CD4-positive, alpha-beta T cell treated with Interferon gamma for 1 hour (primary cell): ENCODE measurements at places on chromosomes 1 and 21.

GRCh38 chr21:16468184-16468583 lies 738.4 kb downstream of the USP25 start:
- no peak for DNase-seq

DNA sequence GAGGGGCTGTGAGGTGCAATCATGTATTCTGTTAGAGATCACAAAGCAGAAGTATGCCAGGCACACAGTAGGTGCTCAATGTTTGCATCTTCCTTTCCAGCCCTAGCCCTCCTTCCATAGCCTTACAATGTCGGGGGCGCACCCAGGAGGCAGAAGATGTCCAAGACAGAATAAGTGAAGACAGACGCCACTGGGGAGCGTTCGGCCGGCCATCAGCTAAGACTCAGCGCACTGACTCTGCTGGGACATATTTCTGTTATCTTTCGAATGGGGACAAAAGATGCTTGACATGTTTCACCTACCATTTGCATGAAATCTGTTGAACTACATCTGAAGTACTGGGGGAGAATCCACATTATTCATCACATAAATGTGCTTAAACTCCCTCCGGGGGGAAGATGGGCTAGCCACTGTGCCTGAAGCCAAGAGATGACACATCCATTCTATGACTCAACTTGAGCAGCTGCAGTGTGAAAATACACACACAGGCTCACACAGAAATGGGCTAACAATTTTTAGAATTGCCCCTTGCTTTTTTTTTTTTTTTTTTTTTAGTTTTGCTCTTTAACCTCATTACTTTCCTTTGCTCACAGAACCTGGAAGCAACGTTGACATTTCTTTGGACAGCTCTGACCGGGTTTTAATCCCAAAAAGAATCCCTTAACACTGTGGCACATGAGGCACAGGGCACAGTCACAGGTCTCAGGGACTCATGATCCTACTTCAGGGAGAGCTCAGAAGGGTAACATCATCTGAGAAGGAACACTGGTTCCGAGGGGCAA lies 7.9 kb downstream of the TIAM1 start:
- DNase-seq = no peak

DNA sequence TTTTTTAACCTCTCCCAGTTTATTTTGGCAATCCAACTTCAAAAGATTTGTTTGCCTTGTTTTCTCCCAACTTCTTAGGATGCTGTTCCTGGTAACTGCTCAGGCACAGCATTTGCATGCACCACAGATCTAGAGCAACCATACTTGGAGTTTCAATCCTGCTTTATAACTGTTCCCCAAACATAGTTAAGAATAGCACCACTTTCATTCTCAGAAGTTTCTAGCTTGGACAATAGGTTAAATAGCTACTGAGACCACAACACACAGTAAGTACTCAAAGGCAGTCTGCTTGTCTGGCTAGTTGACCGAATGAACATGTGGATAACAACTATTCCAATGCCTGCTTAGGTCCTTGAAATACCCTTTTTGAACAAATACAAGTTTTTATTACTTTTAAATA lies 76.8 kb downstream of the FOXJ3 start:
- DNase-seq = no peak

DNA sequence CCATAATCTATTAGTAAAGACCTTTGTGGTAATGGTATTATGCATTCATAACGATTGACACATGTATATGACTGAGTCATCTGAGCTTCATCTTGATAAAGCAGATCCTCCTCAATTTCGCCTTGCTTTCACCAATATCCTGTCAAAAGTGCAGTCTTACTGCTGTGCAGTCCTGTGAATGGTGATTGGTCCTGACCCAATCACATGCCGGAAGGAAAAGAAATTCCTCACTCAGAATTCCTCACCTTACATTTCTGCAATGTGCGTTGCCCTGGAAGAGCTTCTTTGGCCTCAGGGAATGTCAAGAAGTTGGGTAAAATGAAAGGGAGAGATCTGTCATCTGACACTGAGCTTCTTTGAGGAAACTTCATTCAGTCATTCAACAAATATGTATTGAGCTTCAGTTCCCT lies 121.0 kb upstream of the TSPAN2 start:
- DNase-seq = no peak

GRCh38 chr1:228101614-228101993 lies 1.5 kb downstream of the C1orf35 start:
- no peak for DNase-seq

DNA sequence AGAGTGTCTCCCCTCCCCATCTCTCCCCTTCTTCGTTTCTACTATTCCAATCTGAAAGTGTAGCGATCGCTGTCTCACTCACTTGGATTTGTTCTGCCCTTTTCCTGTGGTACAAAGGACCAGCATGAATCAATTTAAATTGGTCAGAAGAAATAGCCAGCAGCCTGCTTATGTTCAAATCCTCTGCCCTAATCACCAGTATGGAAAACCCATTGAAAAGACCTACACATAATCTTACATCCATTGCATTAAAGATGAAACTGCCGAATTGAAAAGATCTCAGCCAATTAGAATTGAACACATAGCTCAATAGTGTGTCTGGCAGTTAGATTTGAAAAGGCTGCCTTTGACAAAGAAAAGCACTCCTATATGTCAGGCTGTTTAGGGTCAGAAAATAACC lies 122.6 kb downstream of the TNNI3K start:
- no peak for DNase-seq

DNA sequence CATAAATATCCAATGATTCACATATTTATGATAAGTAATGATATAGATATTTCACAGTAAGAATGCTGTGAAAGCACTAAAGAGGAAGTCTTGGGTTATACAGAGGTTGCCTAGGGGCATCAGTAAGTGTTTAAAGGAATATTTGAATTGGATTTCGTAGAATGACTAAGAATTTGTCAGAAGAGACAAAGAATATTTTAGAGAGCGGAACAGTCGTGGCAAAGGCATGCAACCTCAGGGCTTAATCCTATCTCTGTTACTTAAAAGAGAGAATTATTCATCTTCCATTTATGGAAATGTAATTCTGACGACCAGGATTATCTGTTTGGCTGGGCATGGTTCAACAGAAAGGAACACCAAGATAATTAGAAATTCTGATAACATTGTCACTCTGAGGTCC lies 171.9 kb upstream of the NR5A2 start:
- no peak for DNase-seq

DNA sequence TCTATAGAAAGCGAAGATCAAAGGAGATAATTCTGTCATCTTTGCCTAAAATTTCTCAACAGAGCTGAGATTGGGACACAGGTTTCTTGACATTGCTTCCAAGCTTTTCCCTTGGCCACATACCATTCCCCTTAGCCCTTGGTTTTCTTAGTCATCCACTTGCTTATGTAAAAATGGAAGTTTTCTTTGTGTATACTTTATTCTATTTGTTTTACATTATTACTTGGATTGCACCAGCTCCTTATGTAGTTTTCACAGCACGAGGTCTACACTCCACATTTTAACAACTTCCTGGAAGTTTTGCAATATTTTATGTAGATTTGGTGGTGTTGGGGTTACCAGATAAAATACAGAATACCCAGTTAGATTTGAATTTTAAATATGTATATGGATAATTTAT lies 129.8 kb downstream of the PLA2G4A start:
- no peak for DNase-seq

GRCh38 chr1:109109906-109110305 lies 4.0 kb upstream of the ELAPOR1 start:
- no peak for DNase-seq

DNA sequence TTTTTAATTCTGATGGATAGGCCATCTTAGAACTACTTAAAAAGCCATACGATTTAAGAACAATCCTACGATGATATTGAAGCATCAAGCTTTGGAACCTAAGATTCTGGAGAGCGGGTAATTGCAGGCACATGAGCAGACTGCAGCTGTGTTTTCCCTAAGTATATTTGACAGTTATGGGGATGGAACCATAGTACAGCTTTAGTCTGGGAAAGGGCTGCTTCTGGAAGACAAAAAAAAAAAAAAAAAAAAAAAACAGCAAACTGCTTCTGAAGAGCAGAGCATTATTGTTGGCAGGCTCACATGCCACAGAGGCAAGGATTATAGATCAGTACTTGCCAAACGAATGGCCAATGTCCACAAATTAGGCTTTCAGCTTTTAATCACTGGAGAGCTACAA lies 1618.7 kb downstream of the AMY1C start:
- no peak for DNase-seq

DNA sequence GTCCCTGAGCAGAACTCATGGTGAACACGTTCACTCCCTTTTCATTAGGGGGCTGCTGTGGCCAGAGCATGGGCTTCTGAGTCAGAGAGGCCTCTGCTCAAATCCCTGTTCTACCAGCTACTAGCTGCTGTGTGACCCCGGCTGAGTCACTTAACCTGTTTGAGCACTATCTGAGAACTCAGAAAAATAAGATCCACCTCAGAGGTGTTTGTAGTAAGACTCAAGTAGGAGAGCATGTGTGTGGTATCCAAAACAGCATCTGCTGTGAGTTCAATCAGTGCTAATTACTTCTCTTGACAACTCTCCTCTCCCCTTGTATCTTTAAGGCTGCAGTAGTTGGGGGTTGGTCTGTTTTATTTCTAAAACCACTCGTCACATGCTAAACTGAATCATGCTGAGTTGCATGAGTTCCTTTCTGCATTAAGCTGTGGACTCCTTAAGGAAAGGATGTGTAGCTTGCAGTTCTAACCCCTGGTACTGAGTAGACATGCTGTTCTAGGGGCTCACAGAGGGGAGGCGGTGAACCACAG lies 39.7 kb upstream of the JUN start:
- DNase-seq = no peak

- no peak for DNase-seq
Measured at GRCh38 chr1:228862542-228863505, 127.5 kb downstream of the RHOU start.

GRCh38 chr1:167938080-167938636 lies 1.3 kb upstream of the MPC2 start:
- DNase-seq = no peak

DNA sequence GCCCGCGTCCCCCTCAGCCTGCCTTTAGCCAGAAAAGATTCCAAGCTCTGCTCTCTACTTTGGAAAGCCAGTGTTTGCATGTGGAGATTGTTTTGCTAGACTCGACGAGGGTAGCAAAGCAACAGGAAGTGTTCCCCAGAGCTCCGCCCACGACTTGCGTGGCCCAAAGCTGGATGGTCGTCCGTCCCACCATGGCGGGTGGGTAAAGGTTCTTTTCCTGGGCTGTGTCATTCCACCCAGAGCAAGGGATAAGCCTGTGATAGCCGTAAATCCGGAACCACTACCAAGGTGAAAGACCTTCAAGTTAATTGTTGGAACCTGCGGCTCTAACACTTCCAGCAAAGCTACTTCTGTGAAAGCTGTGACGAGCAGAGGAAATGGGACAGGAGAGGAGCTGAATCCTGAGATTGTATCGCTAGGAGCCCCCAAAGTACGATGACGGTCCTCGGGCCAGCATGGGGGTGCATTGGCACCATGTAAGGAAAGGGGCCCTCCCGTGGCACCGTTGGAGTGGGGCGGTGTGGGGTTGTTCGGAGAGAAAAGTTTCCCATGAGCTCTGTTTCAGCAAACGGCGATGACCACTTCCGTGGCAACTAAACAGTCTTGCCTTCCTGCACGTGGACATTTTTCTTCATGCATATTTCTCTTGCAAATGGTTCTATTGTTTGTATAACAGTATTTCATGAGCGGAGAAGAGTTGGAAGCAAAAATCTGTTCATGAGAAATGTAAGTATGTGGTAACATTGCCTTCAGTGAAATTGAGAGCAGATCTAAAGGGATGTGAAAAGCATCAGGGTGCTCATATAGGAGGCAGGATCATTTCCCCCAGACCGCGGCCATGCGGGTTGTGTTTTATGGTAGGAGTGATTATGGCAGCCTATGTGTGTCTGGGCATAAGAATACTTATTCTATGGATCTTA lies 8.4 kb downstream of the MX2 start:
- DNase-seq = peak; percentile 46

DNA sequence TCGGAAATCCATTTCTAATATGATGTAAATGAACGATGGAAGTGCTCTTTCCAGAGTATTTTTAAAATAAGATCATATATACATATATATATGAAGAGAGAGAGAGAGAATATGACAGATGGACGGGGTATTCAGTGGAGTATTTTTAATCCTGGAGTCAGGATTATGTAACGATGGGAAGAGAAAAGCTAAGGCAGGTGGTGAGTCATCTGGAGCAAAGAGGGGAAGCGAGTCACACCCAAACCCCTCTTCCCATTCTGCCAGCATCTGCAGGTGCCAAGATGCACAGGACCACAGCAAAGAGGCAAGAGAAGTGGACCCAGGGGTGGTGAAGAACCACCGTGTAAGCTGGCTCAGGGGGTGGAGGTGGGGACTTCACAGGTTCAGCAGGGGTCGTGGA lies 102.7 kb upstream of the GRIK3 start:
- no peak for DNase-seq

GRCh38 chr1:229101011-229101871 lies 169.7 kb upstream of the RAB4A start:
- no peak for DNase-seq

DNA sequence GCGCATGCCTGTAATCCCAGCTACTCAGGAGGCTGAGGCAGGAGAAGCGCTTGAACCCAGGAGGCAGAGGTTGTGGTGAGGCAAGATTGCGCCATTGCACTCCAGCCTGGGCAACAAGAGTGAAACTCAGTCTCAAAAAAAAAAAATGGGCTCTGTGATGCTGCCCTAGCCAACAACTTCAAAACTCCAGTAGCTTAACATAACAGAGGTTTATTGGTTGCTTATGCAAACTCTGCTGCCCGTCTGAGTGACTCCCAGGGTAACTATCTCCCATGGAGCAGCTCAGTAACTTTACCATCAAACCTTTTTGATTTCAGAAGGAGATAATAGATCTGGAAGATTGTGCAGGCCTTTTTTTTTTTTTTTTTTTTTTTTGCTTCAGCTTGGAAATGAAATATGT lies 18.9 kb upstream of the ITLN2 start:
- no peak for DNase-seq

GRCh38 chr1:41479000-41479807 lies 5.3 kb downstream of the EDN2 start:
- DNase-seq = no peak

- no peak for DNase-seq
Measured at GRCh38 chr1:235441159-235441685, 63.0 kb downstream of the B3GALNT2 start.

- peak; percentile 75 for DNase-seq
Measured at GRCh38 chr1:203295796-203296195, 9.5 kb upstream of the BTG2 start.

DNA sequence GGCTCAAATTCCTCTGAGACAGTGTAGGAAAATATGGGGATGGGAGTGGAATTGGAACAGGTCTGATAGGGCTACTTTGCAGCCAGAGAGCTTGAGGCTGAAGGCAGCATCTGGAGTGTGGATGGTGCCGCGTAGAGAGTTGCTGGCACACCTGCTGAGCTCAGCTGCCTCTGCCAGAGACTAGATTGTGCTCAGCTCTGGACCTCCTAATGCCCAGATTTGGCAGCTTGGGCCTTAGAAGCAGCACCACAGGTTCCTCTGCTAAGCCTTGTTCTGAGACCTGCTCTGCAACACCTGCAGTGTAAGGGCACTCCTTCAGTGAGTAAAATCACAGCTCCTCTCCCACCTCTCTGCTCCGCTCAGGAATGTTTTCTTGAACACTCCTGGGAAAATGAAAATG lies 23.3 kb downstream of the ACOT11 start:
- DNase-seq = no peak

- DNase-seq = no peak
Measured at GRCh38 chr1:890661-891060, 33.1 kb upstream of the SAMD11 start.
